ENCODE measurements at places on chromosomes 6 and 20.
A peak's percentile ranks its signal among the peaks of the same experiment; 100 is the strongest.

DNA sequence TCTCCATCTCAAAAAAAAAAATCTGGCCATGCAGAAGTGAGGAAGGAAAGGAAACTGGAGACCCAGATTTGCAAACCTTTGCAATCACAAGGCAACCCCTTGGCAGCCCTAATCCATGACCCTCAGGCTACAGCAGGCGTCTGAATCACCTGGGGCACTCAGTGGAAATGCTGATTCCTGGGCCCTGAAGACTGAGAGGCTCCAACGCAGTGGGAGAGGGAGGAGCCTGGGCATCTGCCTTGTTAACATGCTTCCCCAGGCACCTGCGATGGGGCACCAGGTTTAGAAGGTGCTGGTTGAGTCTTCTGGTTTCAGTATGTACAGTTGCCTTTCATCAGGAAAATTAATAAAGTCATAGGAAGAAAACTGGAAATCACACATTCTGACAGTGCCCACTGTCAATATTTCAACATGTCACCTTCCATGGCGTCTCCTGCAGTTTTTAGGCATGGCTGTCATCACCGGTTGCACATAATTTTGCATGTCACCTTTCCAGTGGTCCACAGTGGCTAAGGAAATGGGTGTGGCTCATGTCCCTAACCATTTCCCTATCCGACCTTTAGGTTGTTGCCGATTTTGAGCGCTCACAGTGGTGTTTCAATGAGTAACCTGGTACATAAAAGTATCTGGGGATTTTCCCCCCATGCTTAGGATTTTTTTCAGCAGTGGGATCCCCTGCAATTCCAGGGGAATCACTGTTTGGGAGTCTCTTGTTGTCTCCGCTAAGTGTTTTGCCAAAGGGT lies 56.9 kb downstream of the PREX1 start:
- DNase-seq, result no peak

DNA sequence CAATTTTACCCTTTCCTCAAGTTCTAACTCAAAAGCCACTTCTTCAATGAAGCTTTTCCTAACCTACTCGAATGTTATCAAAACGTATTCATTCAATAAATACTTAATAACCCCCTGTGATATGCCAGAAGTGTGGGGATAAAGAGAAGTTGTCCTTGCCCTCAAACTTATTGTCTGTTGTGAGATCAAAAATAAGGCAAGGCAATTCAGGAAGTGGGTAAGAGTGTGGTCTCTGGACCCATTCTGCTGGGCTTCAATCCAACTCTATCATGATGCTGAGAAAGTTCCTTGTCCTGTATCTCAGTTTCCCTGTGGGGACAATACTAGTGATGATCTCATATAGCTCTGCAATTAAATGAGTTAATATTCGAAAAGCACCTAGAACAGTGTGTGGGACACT lies 92.8 kb downstream of the PRDM1 start:
- DNase-seq, result no peak

DNA sequence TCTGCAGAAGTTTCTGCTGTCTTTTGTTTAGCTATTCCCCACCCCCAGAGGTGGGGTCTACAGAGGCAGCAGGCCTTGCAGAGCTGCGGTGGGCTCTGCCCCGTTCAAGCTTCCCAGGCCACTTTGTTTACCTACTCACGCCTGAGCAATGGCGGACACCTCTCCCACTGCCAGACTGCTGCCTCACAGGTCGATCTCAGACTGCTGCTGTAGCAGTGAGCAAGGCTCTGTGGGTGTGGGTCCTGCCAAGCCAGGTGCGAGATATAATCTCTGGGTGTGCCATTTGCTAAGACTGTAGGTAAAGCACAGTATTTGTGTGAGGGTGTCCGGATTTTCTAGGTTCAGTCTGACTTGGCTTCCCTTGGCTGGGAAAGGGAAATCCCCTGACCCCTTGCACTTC lies 23.6 kb upstream of the ZNF337 start:
- no peak for DNase-seq

DNA sequence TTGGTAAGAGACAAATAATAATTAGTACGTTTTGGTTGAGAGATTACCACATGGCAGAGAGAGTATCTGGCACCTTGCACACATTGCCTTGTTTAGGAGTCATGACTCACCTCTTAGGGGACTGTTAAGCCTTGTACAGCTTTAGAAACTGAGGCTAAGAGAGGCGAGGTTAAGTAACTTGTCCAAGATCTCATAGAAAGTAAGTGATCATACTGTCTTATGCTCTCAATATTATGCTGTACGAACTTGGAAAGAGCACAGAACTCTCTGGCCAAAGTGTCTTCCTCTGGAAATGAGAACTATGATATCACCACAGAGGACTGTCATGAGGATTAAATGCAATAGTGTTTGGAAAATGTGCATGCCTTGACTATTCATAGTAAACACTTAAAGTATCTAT lies 249.0 kb downstream of the UTRN start:
- peak; percentile 23 for DNase-seq

DNA sequence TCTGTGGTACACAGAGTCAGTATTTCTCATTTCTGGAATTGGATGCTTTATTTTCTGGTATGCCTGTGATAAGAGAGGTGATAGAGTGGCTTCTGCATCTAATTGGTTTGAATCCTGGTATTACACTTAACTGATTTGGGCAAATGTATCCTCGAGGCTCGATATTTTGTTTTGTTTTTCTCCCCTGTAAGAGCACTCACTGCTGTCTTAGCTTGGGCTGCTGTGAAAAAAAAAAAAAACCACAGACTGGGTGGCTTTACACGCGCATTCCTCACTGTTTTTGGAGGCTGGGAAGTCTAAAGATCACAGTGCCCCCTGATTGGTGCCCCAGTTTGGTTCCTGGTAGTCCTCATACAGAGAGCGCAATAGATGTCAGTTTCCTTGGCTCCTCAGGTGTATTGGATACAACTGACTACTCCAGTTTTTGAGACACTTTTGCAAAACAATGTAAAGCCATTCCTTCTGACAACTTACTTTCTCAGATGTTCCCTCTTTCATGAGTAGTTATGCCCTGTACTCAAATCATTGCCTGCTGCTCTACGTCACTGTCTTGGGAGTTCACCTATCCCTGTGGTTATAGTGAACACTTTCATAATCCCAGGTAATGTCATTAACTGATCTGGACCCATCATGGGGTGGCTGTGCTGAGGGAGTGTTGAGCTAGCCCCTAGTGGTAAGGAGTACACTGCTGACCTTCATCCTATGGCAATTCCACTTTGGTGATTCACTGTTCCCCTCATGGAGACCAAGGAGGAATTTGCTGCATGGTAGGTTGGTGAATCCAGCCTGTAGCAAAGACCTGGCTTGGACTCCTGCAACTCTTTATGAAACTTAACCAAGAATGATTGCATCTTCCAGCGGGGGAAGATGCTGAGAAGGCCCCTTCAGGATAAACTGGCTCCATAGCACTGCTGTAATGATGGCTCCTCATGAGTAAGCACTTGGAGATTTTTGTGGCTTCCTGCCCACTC lies 3.5 kb upstream of the ACAT2 start:
- DNase-seq, result no peak

- no peak for DNase-seq
Observed at GRCh38 chr6:35739645-35740524, 3.1 kb downstream of the ARMC12 start.

- no peak for DNase-seq
Observed at GRCh38 chr6:37559501-37559900, 59.8 kb upstream of the CCDC167 start.

DNA sequence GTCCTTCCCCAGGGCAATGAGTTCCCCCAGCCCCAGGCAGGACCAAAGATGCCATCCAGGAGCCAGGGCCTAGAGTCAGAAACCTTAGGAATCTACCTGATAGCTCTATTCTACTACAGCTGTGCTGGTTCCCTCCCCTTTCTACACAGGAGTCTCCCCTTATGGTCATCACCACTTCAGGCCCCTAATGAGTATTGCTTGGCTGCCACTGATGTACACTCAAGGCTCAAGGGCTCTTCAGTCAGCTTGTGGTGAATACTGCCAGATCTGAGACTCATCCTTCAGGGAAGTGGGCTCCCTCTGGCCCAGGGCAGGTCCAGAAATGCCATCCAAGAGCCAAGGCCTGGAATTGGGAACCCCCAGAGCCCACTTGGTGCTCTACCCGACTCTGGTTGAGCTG lies 248.6 kb downstream of the ALDH8A1 start:
- no peak for DNase-seq

DNA sequence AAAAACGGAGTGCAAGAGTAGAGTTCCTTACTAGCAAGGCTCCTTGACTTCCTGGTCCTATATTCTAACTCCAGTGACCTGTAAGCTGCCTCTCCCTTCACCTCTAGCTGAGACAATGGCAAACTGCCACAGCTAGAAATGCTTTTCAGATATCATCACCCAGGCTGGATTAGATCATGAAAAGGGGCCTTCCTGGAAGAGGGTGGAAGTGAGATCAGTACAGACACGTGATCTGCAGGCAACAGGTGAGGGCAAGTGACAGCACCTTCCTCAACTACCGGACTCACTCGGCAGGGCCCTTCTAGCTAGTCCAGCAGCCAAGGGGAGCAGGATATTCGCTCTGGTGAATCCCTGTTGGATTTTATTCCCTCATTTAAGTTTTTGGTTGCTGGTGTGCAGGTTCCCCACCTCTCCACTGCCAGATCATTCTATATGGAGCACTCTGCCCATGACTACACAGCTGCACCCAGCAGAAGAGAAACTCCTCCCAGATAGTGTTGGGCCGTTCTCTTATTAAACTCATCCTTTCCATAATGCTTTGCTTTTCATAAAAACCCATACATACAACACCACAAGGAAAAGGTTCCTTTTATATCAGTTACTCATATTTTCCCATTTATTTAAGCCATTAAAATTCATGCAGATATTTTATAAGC lies 26.4 kb upstream of the FAM83C start:
- DNase-seq, result no peak

DNA sequence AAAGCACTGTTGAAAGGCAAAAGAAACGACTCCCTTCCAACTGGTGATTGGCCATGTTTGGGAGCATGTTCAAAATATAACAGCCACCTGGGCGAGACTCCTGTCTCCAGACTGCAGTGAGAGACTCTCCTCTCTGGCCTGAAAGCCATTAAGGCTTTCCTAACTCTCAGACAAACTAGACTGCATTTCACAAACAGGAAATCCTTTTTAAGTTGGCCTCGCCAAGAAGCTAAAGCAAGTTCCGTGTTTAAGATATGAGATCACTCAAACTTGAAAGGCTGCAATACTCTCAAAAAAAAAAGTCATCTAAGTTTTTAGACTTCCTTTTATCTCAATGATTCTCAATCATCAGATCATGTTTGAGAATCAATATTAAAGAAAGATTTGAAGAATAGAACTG lies 117.0 kb downstream of the TFAP2A start:
- DNase-seq, result no peak

- no peak for DNase-seq
Observed at GRCh38 chr6:139030228-139030963, 1.9 kb downstream of the ABRACL start.

- no peak for DNase-seq
Observed at GRCh38 chr6:43833223-43833995, 63.4 kb downstream of the VEGFA start.

DNA sequence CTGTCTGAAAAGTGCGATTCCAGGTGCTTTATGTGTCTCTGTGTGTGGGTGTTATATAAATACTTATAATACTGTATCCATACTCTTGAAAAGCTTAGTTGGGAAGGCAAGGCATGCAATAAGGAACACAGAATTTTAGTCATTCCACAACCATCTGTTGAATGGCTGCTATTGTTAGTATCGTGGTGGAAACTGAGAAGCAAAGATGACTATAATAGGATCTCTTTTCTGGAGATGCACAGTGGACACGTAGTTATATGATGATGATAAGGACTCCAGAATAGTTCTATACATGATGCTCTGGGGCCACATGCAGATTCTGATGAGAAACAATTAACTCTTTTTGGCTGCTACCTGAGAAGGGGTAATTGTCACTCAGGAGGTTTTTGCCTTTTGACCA lies 25.2 kb downstream of the ESR1 start:
- no peak for DNase-seq

DNA sequence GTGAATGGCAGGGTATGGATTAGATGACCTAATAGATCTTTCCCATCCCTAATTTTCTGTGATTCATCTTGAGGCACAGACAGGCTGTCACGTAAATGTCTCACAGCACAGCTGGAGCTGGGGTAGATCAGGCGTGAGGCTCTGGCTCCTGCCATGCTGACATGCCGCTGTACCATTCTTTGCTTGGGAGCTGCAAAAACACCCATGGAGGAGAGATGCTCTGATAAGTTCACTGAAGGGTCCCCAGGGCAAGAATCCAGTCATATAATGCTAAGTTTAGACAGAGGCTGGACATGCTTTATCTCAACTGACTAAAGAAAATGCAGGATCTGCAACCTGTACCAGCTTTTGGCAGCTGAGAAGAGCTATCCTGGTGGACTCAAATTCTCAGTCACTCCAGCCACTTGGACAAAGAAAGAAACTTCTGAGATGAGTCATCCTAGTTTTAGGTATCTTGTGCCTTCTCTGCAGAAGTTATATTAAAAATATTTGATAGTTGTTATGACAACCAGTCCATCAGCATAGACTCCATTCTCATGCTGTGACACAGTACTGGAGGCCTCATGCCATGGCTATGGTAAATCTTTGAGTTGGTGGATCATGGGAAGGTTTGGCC lies 185.1 kb upstream of the RAB32 start:
- DNase-seq, result no peak

DNA sequence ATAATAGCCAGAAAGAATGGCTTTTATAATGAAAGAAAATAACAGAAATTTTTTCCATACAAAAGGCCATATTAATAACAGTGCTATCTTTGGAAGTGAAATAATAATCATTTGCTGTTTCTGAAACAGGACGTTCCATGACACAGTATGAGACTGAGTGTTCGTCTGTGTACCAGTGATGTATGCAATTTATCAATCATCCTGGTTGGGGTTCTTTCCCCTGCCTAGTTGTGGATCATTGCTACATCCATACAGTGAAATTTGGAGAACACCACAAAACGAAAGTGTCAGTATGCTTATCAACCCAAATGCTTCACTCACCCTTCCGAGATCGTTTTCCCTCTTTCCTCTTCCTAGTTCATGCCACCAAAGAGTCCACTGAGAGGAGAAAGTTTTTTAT lies 151.4 kb upstream of the PRDM1 start:
- DNase-seq, result no peak

DNA sequence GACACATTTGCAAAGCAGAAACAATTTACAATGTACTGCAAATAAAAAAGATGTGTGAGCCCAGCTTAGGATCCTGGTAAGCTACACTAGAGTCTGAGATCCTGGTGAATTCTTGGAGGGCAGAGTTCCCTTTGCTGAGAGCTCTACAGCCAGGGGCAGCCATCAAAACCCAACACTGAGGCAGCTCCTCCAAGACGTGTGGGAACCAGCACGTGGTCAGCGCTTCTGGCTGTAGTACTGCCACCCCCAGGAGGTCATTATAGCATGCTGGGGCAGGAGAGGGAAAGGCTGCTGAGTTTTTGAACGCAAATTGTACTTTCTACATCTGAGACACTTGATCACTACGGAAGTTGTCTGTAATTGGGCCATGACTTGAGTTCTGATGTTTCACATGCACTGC lies 131.5 kb downstream of the INSM1 start:
- no peak for DNase-seq

- DNase-seq, result no peak
Observed at GRCh38 chr6:5507131-5507681, 245.9 kb downstream of the FARS2 start.

- DNase-seq, result peak; percentile 29
Observed at GRCh38 chr6:88725111-88725975, 238.1 kb downstream of the RNGTT start.
